ENCODE measurements at places on chromosomes 16 and 17.

DNA sequence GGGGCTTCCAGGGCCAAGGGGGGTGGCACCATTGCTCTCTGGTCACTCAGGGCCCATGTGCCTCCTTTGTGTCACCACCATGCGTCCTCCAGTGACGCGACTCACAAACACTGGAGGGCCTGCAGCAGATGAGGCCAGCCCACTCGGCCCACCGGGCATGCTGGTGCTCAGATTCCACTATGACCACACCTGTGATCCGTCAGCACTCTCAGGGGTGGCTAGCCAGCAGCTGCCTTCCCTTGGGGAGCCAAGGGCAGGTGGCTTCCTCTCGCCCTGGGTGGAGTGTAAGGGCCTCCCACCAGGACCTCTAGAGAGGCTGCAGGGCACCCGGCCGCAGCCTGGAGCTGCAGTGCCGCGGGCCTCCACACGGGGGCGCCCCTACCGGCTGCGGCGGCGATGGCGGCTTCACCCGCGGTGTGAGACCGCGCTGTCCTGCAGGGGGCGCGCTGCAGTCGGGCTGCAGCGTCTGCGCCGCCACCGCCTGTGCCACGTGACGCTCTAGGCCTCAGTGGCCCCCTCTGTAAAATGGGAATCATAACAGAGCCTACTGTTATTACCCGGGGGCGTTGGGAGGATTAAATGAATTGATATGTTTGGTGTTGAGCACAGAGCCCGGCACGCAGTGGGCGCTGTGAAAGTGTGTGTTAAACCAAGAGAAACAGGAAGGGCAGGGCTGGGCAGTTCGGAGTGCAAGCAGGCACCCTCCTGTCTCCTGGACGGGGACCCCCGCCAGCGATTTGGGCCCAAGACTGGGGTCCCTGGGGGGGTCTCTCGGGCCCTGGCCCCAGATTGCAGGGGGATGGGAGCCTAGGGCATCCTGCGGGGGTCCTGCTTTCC is 192.4 kb upstream of the GSE1 start:
- DNase-seq = peak; percentile 70

- no peak for DNase-seq
These were observed 47.4 kb downstream of the PECAM1 start for GRCh38 chr17:64343071-64343774.

DNA sequence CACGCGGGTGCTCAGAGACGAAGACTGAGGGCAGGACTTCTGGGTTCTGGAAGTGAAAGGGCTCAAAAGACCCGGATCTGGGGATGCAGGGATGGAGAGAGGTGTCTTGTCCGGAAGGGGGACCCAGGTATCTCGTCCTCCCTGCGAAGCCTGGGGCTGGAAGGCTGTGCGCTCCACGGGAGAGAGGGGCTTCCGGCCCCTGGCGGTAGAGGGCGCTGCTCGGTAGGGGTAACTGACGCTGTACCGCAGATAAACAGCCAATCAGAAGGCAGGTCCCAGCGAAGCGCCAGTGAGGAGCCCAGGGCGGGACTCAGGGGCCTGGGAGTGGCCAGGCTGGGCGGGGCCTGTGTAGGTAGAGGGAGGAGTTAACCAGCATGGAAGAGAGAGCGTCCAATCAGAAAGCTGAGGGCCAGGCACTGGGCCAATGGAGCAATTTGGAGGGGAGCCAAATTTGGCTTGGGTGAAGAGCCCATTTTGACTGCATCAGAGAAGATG is 804 bp downstream of the TGFB1I1 start:
- DNase-seq = peak; percentile 85

DNA sequence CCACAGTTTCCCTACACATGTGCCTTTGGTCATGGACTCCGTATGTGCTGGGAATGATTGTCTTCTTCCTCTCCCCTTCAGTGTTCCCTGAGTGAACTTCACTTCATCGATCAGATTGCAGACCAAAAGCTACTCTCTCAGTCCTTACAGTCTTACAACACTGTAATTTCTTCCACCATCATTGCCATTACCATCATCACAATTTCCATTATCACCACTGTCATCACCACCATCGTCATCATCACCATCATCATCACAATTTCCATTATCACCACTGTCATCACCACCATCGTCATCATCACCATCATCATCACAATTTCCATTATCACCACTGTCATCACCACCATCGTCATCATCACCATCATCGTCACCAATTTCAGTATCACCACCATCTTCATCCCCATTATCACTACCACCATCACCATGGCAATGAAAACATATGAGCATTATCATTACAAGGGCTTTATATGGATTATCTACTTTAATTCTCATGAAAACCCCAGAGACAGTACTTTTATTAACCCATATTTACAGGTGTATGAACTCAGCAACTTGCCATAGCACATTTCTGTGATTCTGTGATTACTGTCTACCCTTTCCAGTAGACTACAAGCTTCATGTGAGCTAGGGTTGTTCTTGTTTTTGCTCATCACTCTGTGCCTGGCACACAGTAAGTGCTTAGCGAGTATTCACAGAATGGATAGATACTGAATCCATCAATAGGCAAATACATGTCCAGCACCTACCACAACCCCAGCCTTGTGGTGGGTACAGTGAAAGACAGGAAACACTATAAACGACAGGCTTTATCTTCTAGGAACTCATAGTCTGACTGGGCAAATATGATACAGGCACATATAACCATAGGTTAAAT is 327.0 kb downstream of the XYLT1 start:
- no peak for DNase-seq

DNA sequence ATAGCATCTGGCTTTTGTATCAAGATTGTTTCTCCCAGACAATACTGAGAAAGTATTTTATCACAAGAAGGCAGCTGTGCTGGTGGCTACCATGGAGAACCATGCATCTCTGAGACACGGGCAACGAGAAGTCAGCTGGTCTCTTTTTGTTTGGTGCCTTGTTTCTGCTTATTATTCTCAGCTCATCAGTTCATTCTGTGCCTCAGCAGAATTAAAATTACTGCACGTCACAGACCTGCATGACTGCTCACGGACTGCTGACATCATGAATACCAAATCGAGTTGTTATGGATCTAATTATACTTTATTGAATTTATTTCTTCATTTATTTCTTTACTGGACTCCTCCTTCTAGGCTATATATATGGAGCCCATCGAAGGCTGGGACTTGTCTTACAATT is 19.0 kb upstream of the PMP22 start:
- DNase-seq = no peak

DNA sequence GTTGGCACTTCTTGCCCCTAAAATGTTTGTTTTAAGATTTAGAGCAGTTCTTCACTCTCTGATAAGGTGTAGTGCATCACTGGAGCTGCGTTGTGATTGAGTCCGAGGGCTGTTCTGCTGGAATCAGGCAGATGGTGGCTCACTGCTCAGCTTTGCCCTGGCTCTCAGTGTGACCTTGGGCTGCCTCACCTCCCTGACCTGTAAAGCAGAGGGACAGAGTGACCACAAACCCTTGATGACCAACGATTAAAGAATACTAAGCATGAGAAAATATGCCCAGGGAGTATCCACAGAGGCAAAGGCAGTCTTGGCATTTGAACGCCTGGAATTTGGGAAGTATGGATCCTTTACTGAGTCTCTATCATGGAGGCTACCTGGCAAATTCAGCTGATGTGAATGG is 18.1 kb downstream of the CMIP start:
- no peak for DNase-seq

DNA sequence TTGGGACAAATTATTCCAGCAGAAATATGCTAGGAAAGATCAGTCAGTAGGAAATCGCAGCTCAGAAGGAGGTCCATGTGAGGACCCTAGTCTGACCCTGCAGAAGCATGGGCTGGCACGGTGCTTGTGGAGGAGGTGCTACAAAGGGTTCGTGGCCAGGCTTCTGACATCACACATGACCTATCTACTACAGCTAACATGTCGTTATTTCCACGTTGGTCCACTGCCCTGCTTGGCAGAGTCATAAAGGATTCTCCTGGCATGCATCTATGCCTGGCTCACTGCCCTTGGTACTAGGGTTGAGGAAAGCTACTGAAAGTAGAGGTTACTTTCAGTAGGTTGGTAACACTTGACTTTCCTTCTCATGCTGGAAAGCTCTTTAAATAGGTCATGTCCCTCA is 118.1 kb upstream of the SHISA6 start:
- DNase-seq = peak; percentile 50

- DNase-seq = no peak
These were observed 77.1 kb upstream of the METRNL start for GRCh38 chr17:83002118-83002805.

- no peak for DNase-seq
These were observed 375.9 kb downstream of the UTP18 start for GRCh38 chr17:51636291-51636690.

DNA sequence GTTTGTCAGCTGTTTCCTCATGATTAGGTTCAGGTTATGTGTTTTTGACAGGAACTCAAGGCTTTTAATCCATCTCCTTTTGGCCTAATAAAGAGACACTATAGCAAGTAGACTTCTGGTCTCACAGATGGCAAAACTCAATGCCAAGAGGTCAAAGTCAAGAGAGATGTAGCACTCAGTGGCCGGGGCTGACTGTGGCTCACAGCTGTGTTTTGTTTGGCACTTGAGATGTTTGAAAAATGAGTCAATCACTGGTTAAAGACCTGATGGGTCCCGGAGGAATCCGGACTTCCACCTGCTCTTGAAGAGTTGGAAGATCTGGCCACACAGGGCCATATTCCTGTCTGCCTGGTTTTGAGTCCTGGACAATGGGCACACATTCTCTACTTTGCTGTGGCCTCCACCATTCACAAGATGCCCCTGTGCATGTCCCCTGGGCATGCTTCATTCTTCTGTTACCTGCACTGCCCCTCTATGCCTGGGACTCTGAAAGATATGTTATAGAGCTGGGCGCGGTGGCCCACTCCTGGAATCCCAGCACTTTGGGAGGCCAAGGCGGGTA is 210.3 kb downstream of the SNX29 start:
- DNase-seq = peak; percentile 63

DNA sequence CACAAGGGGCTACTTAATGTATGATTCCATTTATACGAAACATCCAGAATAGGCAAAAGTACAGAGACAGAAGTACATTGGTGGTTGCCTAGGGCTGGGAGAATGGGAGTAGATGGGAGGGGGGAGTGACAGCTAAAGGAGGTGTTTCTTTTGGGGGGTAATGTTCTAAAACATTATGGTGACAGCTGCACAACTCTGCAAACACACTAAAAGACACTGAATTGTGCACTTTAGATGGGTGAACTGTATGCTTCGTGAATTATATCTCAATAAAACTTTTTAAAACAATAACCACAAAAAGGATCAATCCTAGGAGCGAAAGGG is 661 bp downstream of the LYRM9 start:
- no peak for DNase-seq

- DNase-seq = peak; percentile 56
These were observed 134.8 kb downstream of the HS3ST2 start for GRCh38 chr16:22948603-22949368.

- DNase-seq = no peak
These were observed 70.9 kb downstream of the SEC14L1 start for GRCh38 chr17:77211681-77212080.

DNA sequence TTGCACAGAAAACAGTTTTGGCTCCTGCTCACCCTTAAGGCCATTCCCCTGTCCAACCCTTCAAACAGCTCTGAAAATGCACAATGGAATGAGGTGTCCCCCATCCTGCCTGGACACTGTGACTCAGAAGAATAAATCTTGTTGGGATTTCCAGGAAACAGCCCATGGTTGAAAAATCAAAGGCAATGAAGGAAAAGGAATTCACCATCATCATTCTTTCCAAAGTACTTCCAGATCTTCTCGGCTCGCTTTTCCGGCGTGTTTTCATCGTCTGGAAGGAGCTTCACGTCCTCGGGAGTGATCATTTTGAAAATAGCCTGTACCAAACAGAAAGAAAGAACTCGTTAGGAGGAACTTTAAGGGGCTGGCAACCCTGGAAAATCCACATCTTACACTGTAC is 4.3 kb downstream of the RCVRN start:
- no peak for DNase-seq

- no peak for DNase-seq
These were observed 4.3 kb downstream of the ENDOV start for GRCh38 chr17:80419255-80419654.

GRCh38 chr17:50270435-50271362 is 3.6 kb upstream of the TMEM92 start:
- peak; percentile 50 for DNase-seq

- DNase-seq = peak; percentile 68
These were observed 78.8 kb downstream of the GNAO1 start for GRCh38 chr16:56269811-56270684.

DNA sequence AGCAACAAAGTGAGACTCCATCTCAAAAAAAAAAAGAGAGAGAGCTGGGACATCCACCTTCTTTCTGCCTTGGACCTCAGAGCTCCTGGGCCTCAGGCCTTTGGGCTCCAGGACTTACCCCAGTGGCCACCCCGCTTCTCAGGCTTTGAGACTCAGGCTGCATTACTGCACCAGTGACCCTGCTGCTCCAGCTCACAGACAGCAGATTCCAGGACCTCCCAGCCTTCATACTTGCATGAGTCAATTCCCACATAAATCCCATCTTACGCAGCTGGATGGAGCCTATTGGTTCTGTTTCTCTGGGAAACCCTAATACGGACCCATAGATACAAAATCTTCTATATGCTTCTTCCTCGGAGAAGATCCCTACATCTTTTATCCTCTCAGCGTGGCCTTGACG is 2.1 kb upstream of the CEP295NL start:
- DNase-seq = no peak

GRCh38 chr17:42748202-42748907 is 3.5 kb upstream of the EZH1 start:
- no peak for DNase-seq

DNA sequence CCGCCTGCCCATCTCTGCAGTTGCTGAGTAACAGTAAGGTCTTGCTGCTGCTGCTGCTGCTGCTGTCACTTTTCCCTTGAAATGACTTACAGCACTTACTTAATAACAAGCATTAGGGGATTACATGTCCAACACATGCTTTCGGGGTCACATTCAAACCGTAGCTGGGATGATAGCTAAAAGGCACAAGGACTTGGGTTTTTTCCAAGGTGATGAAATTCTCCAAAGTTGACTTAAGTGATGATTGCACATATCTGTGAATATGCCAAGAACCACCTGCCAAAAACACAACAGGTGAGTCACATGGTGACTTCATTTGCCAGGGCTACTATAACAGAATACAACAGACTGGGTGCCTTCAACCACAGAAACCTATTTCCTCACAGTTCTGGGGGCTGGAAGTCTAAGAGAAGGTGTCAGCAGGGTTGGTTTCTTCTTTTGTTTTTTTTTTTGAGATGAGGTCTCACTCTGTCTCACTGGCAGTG is 121.9 kb upstream of the TNRC6C start:
- peak; percentile 65 for DNase-seq
